HuH-7 (cell line): ENCODE measurements at places on chromosomes 3 and 15.

GRCh38 chr15:77673866-77674265, 41.2 kb upstream of the LINGO1 start:
- no peak for DNase-seq

DNA sequence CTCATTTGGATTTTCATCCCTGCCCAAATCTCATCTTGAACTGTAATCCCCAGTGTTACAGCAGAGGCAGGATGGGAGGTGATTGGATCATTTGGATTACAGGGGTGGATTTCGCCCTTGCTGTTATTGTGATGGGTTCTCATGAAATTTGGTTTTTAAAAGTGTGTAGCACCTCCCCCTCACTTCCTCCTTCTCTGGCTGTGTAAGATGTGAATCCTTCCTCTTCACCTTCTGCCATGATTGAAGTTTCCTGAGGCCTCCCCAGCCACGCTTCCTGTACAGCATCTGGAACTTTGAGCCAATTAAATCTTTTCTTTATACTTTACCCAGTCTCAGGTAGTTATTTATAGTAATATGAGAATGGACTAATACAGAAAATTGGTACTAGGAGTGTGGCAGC, 316.8 kb downstream of the PLCL2 start:
- no peak for DNase-seq

DNA sequence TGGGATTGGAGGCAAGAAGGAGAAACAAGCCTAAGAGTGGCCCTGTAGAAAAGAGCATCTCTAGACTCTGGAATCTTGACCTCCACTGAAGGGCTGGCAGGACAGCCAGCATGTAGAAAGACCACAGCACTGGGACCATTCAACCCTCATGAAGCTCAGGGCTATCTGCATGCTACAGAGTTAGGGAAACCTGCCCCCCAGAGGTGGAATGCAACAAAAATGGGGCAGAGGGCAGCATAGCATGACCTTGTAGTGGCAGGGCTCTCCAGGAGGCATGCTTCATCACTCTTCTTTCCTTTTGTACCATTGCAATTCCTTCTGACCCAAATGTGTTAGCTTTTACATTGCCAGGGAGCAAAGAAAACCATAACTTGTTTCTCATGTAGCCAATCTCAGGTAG, 445.4 kb downstream of the EPHB1 start:
- no peak for DNase-seq

- no peak for DNase-seq
Observed at GRCh38 chr3:71713041-71713440, 12.2 kb downstream of the EIF4E3 start.

DNA sequence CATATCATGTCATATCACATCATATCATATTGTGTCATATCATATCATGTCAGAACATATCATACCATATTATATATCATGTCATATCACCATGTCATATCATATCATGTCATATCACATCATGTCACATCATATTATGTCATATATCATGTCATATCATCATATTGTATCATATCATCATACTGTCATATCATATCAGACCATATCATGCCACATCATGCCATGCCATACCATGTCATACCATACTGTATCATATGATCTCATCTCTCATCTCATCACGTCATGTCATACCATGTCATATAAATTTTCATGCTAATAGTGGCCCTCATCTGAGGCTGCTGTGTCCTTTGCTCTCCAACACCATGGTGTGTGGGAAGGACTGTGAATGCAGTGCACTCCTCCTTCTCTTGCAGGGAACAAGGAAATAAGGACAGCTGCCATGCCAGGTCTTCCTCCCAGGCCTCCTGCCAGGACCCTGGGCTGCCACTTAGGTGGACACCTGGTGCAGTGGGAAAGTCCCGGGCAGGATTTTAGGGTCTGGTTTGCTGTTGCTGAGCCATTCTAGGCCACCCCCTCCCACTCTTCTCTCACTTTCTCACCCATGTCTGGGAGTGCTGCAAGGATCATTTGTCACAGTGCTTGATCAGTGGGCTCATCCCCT, 72.4 kb upstream of the TRPM1 start:
- no peak for DNase-seq

GRCh38 chr3:160450846-160451245, 1.3 kb upstream of the TRIM59 start:
- no peak for DNase-seq

DNA sequence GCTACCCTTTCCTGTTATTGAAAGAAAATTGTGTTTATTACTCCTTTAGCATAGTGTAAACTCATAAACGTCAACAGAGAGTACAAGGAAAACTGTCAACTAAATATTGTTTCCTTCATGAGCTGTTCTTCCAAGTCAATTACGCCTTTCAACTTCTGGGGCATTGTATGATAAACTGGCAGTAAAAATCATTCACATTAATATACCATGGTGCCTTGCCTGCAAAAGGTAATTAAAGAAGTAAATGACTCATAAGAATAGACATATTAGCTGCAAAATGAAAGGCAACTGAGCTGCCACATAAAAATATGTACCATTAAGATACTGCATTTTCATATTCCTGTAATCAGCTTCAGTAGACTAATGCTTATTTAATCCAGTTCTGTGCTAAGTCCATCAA, 447.3 kb downstream of the FOXP1 start:
- no peak for DNase-seq

GRCh38 chr3:177337541-177338331, 140.5 kb upstream of the TBL1XR1 start:
- DNase-seq = no peak

DNA sequence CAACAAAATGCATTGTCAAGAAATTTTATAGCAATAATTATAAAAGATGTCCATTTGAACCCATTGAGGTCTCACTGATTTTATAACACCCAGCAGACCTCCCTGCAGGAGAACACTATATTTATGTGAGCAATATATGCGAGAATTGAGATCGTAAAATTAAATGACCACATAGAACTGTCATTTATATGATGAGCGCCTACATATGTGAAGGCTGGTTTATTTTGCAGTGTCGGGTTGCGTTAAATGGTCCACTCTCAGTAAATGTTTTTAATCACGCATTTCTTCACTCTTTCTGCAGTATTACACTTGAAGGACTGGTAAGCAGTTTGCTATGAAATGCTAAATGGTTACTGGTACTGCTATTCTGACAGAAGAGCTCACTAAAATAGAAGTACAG, 408.5 kb upstream of the AGTR1 start:
- no peak for DNase-seq

GRCh38 chr15:90817117-90818057, 51.0 kb upstream of the FURIN start:
- DNase-seq = no peak

GRCh38 chr15:61122647-61123375, 106.3 kb downstream of the RORA start:
- no peak for DNase-seq

DNA sequence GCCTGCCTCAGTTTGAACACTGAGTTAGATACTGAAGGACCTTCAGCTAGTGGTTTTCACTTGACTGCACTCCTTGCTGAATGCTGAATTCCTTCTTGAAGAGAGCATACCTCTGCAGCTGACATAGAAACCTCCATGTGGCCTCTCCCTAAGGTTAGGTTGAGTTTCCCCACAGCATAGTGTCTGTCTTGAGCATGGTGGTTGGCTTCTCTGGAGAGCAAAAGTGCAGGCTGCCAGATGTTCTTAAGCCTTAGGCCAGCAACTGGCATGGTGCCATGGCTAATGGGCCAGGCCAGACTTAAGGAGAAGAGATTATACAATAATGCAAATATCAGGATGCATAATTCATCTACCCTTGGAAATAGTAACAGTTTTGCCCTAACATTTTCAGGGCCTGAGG, 545.6 kb upstream of the ZNF385D start:
- DNase-seq = no peak

- no peak for DNase-seq
Observed at GRCh38 chr3:188119846-188120245, 34.1 kb upstream of the LPP start.

- DNase-seq = no peak
Observed at GRCh38 chr15:74274470-74275038, 38.4 kb downstream of the CCDC33 start.

DNA sequence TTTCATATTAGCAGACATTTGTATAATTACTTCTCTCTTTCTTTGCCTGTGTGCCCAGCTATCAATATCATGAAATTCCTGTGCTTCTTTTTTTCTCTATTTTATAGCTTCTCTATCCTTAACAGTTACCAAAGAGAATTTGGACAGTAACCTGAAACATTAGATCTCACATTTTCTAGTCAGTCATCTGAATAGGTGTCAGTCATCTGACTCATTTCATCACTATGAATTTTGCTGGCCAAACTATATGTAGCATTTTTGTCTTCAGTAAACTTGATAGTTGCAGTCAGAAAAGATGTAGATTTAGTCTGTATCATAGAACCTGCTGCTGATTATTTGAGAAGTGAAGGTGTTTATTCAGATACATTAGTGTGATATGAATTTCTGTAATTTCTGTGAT, 52.6 kb downstream of the HMG20A start:
- DNase-seq = no peak

DNA sequence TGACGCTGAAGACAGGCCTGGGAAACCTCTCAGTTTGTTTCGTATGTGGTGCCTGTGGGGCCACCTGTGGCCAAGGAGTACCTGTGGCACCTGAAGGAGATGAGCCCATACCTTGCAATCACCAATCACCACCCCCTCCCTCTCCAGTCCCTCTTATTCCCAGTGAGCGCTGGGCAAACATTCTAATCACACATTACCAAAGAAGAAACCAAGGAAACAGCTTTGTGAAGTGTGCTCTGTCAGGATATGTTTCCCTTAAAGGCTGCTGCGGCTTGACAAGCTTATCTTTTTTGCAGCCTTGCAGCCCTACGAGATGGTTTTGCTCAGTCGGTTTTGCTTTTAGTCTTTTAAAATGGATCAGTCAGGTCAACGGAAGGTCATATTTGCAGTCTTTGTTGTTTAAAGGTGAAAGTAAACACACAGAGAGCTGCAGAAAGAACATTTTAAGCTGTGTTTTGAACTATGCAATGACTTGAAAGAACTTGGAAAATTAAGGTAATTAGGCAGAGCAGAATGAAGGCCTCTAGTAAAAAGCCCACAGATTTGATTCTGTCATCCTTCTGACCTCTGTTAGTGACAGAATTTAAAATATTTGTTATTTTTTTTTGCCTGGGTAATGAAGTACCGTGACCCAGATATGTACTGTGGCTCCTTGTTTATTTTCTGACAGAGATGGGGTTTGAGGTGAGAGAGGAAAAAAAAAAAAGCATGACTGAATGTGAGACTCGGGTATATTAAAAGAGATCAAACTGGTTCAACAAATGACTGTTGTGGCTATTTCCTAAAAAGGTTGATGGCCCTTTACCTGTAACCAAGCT, 461.4 kb downstream of the NSUN3 start:
- DNase-seq = peak; percentile 30

GRCh38 chr3:28081533-28081947, 159.9 kb upstream of the CMC1 start:
- DNase-seq = no peak

GRCh38 chr3:169993761-169994160, 27.2 kb downstream of the SEC62 start:
- DNase-seq = no peak

- DNase-seq = no peak
Observed at GRCh38 chr15:60844511-60845174, 365.7 kb upstream of the ICE2 start.

- no peak for DNase-seq
Observed at GRCh38 chr3:38578551-38578950, 70.9 kb downstream of the SCN5A start.

GRCh38 chr15:52143873-52144272, 31.3 kb upstream of the BCL2L10 start:
- DNase-seq = no peak

GRCh38 chr3:185629554-185630181, 43.6 kb downstream of the SENP2 start:
- DNase-seq = no peak

DNA sequence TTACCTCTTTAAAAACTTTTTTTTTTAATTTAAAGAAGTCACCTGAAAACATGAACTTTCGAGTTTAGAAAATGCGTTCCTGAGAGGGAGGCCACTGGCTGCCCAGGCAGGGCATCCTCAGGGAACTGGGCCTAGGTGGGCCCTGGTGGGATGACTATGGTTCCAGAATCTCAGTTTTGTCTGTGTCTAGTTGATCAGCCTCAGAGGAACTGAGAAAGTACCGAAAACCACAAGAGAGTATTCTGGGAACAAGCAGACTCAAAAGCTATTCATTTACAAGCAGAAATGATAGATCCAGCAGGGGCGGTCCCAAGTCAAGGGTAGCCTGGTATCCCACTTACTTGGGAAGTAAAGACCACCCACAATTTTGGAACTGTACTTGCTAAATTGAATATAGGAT, 10.5 kb downstream of the WWTR1 start:
- DNase-seq = no peak

- DNase-seq = no peak
Observed at GRCh38 chr15:88238618-88239430, 17.7 kb downstream of the NTRK3 start.

DNA sequence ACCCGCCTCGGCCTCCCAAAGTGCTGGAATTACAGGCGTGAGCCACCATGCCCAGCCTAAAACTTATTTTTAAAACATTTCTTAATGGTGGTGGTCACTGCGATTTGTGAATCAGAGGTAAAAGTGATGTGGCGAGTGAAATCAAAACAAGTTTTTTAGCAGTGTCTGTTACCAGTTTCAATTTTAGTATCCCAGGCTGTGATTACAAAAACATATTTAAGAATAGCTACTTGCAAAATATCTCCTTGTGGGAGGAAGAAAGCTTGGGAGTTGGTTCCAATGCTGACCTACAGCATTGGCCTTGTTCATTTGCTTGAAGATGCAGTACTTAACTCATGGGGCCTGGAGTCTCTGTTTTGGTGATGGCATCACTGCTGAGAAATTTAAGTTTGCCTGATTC, 4.5 kb downstream of the RAB7A start:
- no peak for DNase-seq

GRCh38 chr15:60682615-60683014, 203.7 kb upstream of the ICE2 start:
- DNase-seq = no peak

- DNase-seq = no peak
Observed at GRCh38 chr3:116350119-116350733, 95.1 kb downstream of the LSAMP start.

DNA sequence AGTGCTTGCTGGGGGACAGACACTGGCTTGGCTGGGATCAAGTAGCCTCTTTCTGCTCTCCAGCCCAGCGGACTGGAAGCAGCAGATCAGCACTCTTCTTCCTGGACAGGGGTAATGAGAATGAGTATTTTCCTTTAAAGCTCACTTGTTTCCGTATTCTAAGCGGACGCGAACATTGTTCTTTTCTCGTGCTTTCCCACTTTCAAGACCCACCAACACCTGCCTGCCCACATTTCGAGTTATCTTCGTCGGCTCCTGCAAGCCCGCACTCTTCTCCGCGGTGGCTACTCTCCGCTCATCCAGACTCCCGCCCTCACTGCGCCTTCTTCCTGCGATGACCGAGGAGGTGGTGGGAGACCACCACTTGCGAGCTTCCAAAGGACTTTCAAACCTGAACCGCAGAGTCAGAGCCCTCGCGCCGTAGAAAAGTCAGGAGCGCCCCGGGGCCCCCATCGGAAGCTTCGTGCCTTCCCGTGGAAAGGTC, 1.6 kb upstream of the PPM1L start:
- DNase-seq = peak; percentile 24
